SK-N-SH (cell line): ENCODE measurements at places on chromosomes 1 and 21. TPM values are rescaled to one million over a fixed set of nuclear protein-coding genes. Genes with fewer than 3 reads are reported as not detected.

Gene PPM1J
- polyA plus RNA-seq: 5.3 and 6.7 TPM in 2 replicates

DNA sequence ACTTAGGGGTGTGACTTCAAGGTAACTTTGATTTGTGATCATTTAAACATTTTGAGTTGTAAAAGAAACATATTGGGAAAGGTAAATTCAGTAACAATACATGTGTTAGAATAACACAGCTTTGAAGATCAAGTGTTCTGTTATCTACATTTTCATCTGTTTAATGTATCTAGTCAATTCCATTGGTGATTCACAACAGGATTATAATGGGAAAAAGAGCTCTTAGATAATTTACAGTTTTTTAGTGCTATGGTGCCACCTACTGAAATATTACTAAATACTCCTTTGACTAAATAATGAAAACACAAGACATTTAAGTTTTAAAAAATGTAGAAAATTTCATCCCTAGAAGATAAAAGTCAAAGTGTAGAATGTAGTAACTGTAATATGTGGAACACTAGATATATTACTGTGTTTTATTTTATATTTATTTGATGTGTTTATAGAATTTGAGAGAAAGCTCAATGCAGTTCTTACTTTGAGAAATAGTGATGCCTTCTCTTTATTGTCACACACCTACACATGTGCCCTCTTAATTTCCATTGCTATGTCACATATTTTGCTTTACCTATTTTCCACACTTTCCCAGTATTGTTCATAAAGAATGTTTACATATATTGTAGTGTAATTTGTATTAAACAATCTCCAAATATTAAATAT lies 47.4 kb downstream of the PTPRC start:
- no peak overlapping the region for H3K4me3 ChIP-seq
- H3K4me1 ChIP-seq: peaks cover 32% of the 10 kb centered on the region; the same call in 1 of the 2 replicates
- peak overlapping the region; percentile 77 for H3K27ac ChIP-seq
- no peaks in the 10 kb centered on the region for H3K27me3 ChIP-seq
- no peaks in the 10 kb centered on the region for H3K36me3 ChIP-seq

DNA sequence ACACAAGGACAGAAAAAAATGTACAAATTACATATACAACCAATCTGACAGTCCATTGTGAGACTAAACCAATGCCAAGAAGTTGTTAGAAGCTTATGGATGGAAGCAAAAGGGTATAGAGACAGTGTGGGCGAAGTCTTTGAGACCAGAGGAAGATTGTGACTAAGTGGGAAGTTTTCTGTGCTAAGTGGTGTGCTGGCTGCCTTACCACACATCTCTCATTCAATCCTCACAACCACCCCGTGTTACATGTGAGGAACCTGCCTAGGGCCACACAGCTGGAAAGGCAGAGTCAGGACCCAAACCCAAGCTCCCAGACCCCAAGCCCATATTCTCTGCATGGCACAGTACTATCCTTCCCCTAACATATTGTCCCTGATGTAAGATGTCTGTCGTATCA lies 53.5 kb upstream of the DUSP10 start:
- no peaks in the 10 kb centered on the region for H3K36me3 ChIP-seq
- H3K27me3 ChIP-seq: no peaks in the 10 kb centered on the region

DNA sequence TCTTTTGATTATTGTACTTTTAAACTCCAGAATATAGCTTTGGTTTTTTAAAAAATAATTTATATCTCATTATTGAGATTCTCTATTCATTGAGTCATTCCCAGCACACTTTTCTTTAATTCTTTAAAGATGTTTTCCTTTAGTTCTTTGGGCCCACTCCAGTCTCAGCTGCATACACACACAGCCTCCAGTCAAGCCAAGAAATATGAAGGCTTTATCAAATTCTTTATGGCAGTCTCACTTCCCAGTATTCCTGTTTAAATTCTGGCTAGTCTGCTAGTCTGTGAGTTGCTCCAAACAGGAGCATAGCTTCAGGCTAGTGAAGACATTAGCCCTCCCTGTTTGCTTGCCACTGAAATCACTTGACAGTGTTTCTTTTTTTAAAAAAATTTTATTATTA lies 61.2 kb downstream of the CRP start:
- H3K27me3 ChIP-seq: no peaks in the 10 kb centered on the region
- H3K4me1 ChIP-seq: no peaks in the 10 kb centered on the region
- DNase-seq: no peak
- no peak overlapping the region for H3K4me3 ChIP-seq

GRCh38 chr1:57024428-57024827 lies 58.6 kb upstream of the C8B start:
- no peaks in the 10 kb centered on the region for H3K36me3 ChIP-seq
- no peak overlapping the region for H3K27ac ChIP-seq
- H3K4me1 ChIP-seq: no peaks in the 10 kb centered on the region
- H3K27me3 ChIP-seq: no peaks in the 10 kb centered on the region
- no peak overlapping the region for H3K4me3 ChIP-seq

- DNase-seq: no peak
- no peak overlapping the region for H3K27ac ChIP-seq
- no peaks in the 10 kb centered on the region for H3K36me3 ChIP-seq
- H3K27me3 ChIP-seq: no peaks in the 10 kb centered on the region
- H3K4me1 ChIP-seq: no peaks in the 10 kb centered on the region
Measured at GRCh38 chr1:202029171-202029665, 18.8 kb downstream of the ELF3 start.
